ENCODE measurements at places on chromosomes 1 and 21.

GRCh38 chr1:206466840-206467649, 3.2 kb upstream of the IKBKE start:
- DNase-seq: peak; percentile 19

DNA sequence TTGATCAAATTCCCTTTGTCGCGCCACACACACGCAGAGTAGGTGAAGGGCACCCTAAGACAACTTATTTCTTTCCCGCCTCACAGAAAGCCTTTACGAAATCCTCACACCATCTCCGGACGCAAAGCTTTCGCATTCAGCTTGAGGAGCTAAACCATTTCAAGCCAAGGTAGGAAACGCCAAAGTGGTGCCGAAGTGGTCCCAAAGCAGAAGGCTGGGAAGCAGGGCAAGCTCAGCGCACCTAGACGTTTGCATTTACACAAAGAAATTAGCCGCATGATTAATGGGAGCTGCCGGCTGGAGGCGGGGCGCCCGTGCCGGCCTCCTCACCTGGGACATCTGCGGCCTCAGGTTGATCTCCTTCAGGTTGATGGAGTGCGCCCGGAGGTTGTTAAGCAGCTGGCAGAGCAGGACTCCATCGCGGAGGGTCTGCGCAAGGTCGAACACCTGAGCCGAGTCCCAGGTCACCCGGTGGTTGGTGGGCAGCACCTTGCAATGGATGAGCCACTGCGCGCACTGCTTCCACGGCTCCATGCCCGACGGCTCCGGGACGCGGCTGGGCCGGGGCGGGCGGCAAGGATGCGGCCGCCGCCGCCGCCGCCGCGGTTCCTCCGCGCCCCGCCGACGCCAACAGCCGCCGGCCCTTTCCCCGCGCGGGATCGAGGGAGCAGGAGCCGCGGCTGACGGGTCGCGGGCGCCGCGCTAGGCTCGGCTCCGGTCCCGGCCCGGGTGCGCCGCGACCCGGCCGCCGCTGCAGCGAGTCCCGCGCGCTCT, 457 bp downstream of the VAV3 start:
- no peak for DNase-seq

- no peak for DNase-seq
These were observed 151.3 kb upstream of the NEGR1 start for GRCh38 chr1:72433591-72433990.

DNA sequence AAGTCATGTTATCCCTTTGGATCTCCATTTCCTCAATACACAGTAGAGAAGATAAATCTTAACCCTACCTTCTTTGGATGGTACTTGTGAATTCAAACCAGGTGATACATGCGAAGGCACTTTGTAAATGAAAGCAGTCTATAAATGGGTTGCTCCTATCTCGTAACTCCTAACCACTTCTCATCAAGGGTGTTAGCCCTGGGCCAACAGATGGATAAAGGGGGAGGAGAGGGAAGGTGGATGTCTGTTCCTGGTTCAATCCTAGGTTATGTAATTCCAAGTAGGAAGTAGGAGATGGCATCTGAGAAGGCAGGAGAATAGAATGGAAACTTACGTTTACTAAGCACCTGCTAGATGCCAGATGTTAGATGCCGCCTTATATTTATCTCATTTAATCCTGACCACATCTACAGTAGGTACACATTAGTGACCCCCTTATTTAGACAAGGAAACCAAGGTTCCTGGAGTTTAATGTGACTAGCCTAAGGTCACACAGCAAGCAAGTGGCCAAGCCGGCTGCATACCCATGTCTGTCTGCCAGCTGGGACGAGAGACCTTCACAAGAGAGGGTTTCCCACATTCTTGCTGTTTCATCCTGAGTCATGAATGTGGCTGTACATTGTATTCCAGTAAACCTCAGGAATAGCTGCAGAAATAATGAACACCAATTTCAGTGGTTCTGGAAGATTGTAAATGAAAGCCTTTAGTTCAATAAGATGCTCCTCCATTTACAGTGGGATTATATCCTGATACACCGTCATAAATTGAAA, 47.7 kb downstream of the ELAVL4 start:
- no peak for DNase-seq

GRCh38 chr21:43211760-43212115, 42.9 kb downstream of the CRYAA start:
- DNase-seq: no peak

DNA sequence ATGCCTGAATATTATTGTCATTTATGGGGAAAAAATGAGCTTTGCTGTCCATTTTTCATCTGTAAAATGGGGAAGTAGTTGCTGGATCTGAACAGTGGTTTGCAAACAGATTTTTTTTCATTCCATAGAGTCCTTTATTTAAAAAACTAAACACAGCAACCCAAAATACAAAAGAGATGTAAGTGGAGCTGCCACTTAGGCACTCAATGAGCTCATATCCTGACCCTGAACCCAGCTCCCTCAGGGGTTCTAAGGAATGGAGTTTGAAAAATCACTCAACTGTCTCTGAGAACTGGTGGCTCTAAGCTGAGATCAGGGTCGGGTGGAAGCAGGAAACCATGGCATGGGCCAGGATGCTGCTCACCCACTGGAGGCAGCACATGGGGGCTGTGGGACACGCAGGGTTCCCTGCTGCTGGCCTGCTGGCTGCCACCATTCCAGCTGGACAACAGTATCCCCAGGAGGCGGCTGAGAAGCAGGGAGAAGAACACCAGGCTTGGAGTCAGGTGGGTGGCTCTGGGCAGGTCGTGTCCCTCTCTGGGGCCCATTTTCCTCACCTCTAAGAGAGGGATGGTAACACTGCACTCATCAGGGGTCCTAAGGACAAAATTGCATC, 9.6 kb upstream of the ECE1 start:
- no peak for DNase-seq

All from stimulated activated naive CD4-positive, alpha-beta T cell treated with Interleukin-2 at 50 U/mL for 16 hours (primary cell).